ENCODE measurements at places on chromosomes 2 and 18.
A peak's percentile ranks its signal among the peaks of the same experiment; 100 is the strongest.

GRCh38 chr2:140589696-140590095, 1541.1 kb downstream of the LRP1B start:
- no peak for DNase-seq

DNA sequence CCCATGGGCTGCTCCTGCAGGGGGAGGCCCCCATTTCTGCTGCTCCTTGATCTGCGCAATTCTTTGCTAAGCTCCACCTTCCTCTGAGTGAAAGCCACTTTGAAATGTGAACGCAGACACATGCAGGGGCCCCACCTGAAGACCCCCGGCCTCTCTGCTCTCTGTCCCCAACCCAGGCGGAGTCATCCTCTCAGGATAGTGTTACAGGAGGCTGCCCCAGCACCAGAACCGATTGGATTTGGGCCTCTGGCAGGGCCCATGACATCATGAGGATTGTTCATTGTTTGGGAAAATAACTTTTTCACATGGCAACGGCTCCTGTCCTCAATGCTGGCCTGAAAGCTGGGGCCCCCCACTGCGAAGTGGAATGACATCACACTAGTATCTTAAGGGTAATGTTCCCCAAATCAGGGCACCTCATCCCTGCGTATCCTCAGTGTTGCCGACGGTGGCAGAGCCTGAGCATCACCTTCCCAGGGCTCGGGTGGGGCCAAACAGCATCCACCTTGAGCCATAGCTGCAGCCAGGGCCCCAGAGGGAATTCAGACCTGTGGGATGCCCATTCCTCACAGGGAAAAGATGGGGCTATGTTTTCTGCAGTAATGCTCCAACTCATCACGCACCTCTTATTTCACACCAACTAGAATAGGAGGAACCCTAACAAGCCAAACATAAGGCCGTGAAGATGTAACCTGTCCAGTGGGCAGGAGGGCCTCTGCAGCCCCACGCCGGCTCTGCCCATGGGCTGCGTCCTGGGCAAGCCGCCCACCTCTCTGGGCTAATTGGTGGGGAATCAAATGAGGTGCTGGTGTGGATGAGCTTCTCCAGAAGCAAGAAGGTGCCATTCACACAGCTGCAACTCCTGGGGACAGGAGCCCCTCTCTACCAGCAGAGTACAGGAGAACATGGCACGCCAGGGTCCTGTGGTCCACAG, 2.7 kb upstream of the ERFE start:
- DNase-seq = no peak

- DNase-seq = peak; percentile 63
Measured at GRCh38 chr2:110113961-110114591, 1.5 kb downstream of the MALL start.

DNA sequence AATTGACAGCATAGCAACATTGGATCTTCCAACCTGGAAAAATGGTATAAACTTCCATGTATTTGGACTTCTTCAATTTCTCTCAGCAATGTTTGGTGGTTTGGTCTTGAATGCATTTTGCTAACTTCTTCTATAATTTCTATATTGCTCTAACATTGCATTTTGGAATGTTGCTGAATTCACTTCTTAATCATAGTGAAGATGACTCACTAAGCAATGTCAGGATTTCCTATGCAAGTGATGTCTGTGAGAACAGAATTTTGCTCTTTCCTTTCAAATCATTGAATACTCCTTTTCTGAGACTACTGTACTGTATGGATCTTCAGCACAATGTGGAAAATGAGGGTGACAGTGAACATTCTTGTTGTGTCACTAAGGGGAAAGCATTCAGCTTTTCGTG, 28.9 kb upstream of the CDH19 start:
- DNase-seq = no peak

DNA sequence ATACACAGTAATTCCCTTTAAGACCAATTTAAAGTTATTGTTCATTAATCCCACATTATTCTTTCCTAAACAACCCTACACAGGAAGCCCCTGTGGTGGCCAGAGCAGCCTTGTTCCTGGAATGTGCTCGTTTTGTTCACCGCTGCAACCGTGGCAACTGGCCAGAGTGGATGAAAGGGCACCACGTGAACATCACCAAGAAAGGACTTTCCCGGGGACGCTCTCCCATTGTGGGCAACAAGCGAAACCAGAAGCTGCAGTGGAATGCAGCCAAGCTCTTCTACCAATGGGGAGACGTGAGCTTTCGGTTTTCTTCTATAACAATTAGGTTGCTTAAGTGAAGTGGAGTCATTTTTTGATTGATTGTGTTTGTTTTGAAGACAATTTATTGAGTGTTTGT, 101.0 kb downstream of the UNC80 start:
- DNase-seq = peak; percentile 86

- no peak for DNase-seq
Measured at GRCh38 chr2:12099374-12099773, 352.9 kb downstream of the LPIN1 start.

DNA sequence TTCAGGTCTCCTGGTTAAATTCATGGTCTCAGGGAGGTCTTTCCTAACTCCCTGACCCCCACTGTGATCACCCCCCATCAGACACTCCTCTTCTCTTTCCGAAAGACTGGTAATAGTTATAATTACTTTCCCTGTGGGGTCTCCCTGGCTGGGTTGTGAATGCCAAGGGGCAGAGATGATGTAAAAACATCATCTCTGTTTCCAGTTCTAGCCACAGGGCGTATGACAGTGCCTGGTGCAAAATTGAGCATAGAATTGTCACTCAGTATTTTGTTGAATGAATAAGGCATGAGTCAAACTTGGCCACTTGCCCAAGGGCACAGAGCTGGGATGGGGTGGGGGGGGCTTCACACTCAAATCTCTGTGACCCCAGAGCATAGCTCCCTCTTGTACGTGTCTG, 65.2 kb downstream of the LTBP1 start:
- no peak for DNase-seq

DNA sequence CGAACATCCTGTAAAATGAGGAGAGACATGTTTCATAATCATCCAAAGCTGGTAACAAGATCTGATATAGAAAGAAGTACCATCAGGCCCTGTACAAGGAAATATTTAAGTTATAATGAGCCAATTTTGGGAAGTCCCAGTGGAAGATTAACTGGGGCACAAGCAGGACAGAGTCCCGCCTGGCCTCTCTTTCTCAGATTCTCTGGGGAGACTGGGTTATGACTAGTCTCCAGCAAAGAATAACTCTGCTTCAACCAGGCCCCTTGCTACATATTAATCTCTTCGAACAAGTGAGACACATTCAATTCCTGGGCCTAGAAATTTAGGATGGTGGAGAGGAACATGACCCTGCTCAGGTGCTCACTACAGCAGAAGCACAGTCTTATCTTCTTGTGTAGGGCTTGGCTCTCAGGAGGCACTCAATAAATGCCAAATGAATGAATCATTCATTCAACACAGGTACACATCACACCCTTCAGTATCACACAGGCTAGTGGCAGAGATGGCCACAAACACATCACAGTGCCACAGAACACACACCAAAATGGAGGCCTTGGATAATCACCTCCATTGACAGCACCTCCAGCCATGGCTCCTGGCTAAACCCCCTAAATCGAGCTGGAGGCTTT, 46.4 kb upstream of the RNF152 start:
- DNase-seq = no peak

- DNase-seq = no peak
Measured at GRCh38 chr2:239315308-239315707, 85.5 kb downstream of the HDAC4 start.

- no peak for DNase-seq
Measured at GRCh38 chr2:158618891-158619490, 162.2 kb downstream of the PKP4 start.

DNA sequence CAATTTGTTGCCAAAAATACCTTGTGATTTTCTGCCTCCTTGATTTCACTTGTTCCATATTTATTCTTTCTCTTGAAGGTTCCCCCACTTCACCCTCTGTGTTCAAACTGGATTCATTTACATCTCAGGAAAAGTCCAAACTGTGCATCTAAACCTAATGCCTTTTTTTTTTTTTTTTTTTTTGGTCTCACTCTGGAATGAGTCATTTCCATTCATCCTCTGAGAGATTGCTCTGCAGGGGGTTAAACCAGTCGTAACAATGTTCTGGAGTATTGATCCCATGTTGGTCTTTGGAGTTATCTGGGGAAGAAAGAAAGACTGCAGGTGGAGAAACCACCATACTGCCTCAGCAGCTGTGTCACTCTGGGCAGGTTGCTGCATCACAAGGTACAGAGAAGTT, 119.7 kb downstream of the TACR1 start:
- DNase-seq = no peak

GRCh38 chr2:216653931-216654365, 20.7 kb downstream of the IGFBP2 start:
- DNase-seq = no peak

DNA sequence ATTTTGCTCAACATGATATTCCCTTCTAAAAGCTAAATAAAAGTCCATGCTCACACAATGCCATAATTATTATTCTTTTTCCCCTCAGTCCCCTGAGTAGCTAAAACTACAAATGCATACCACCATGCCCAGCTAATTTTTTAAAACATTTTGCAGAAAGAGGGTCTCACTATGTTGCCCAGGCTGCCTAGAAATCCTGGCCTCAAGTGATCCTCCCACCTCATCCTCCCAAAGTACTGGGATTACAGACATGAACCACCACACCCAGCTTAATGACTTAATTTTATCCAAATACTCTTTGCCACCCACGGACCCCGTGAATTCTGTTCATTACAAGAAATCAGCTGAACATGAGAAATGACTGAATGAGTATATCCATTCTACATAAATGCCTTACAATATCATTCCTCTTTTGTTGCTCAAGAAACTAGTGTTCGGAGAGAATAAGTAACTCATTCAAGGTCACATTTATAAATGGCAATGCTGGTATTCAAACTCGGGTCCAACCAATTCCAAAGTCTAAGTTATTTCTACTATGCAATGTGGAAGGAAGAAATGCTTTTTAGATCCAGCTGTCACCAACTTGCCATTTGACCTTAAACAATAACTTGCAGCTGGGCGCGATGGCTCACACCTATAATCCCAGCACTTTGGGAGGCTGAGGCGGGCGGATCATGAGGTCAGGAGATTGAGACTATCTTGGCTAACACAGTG, 59.8 kb downstream of the NOL10 start:
- DNase-seq = no peak

DNA sequence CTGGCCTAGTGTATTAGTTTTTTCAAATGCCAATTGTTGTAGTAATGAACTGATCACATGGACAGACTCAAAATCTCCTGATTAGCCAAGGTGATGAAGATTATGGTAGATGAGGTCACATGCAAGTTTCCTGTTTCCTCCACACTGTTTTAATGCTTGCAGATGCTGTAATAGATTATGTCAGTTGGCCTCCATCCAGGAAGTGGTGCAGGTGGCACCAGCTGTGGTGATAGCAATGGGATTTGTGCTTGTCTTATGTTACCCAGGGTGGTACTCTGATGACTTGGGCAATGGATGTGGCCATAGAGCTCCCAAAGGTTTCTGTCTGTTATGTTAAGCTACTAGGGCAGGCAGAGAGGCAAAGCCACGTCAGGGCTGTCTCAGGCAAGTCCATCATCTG, 332.9 kb upstream of the DDX18 start:
- no peak for DNase-seq

- no peak for DNase-seq
Measured at GRCh38 chr2:1514391-1515072, 101.3 kb downstream of the TPO start.

GRCh38 chr2:26330114-26330549, 15.8 kb upstream of the SELENOI start:
- DNase-seq = peak; percentile 95

- DNase-seq = no peak
Measured at GRCh38 chr18:50694147-50694546, 125.7 kb downstream of the MRO start.

GRCh38 chr2:142119347-142119746, 11.5 kb downstream of the LRP1B start:
- DNase-seq = no peak

GRCh38 chr2:152336119-152336853, 1.3 kb downstream of the FMNL2 start:
- peak; percentile 80 for DNase-seq

GRCh38 chr18:27991391-27991790, 185.5 kb downstream of the CDH2 start:
- DNase-seq = no peak

GRCh38 chr18:78857314-78858150, 122.1 kb upstream of the SALL3 start:
- DNase-seq = no peak

GRCh38 chr2:147663153-147663961, 181.5 kb upstream of the ACVR2A start:
- DNase-seq = no peak

DNA sequence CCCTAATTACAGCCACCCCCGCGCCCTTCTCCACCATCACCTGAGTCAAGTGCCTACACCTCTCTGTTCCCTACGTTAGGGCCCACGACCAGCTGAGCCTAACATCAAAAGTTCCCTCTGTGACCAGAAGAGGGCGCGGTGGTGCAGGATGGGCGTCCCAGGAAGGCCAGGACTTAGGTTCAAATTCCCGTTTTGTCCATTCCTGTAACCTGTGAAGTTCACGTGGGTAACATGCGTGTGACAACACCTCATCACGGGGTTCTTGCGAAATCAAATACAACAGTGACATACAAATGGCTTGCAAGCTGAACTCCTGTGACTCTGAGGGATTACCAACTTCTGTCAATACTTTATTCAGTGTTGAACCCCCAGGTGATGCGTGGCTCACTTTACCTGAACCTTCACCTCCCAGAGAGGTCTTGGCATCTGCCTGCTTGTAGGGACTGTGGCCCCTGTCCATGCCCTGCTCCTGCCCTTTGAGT, 207.9 kb downstream of the ARL4C start:
- peak; percentile 95 for DNase-seq

DNA sequence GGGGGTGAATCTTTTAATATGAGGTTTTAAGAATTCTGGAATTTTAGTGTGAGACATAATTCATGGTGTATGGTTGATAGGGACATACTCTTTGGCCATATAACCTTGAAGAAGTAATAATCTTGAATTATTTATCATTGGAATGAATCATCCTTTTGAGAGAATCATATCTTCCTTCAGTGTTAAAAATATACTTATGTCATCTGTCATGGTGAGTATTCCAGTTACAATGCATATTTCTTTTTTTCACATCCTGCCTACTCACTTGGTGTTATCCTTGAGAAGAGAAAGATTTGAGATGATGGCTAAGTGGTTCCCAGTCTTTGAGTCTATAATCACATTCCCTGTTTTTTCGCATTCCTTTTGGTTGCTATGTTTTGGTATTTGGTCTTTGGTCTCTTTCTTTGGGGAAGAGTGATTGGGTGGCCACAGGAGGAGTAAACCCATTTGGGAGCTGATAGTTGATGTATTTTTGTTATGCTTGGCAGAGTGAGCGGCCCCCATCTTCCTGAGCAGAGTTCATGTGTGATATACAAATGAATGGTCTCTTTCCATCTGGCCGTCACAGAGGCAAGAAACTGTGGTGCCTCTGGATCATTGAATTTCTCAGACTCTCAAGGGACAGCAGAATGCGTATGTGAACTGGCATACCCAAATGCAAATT, 21.6 kb downstream of the ASAP2 start:
- no peak for DNase-seq

GRCh38 chr2:191688934-191689695, 11.2 kb downstream of the NABP1 start:
- no peak for DNase-seq

Data from endodermal cell (in vitro differentiated cells).